GM12892 (cell line): ENCODE measurements at places on chromosomes 3 and 15.

GRCh38 chr3:5194801-5195509, 7.4 kb downstream of the EDEM1 start:
- no peak for DNase-seq

DNA sequence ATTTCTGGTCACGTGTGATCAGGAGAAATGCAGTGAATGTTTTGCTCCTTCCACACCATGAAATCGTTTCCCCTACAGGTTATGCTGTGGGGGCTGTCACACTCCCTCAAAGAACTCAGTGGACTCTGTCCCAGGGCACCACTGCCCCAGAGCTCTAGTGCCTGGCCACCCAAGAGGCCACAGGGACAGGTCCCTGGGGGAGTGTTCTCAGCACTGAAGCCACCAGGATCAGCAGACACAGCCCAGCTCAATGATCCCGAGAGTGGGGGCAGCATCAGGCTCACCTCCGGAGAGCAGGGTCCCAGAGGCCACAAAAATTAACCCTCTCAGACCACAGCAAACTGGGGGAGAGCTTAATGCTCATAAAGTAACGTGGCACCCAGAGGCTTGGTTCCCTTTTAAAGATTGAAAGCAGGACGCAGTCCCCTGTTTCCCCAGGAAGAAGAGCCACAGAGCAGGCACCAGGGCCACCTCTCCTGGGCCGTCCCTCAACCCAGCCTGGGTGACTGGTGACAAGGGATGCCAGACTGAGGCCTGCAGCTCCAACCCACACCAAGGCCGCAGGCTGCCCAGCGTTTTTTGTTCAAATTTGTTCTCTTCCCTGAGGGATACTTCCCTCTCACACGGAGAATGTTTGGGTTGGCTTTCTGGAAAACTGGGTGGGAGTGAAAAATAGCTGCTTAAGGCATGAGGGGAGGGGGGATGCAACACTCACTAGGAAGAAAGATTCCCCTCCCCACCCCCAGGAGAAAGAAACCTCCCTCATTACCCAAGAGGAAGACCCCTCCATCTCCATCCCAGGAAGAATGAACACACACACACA, 123.3 kb upstream of the IGF1R start:
- no peak for DNase-seq

DNA sequence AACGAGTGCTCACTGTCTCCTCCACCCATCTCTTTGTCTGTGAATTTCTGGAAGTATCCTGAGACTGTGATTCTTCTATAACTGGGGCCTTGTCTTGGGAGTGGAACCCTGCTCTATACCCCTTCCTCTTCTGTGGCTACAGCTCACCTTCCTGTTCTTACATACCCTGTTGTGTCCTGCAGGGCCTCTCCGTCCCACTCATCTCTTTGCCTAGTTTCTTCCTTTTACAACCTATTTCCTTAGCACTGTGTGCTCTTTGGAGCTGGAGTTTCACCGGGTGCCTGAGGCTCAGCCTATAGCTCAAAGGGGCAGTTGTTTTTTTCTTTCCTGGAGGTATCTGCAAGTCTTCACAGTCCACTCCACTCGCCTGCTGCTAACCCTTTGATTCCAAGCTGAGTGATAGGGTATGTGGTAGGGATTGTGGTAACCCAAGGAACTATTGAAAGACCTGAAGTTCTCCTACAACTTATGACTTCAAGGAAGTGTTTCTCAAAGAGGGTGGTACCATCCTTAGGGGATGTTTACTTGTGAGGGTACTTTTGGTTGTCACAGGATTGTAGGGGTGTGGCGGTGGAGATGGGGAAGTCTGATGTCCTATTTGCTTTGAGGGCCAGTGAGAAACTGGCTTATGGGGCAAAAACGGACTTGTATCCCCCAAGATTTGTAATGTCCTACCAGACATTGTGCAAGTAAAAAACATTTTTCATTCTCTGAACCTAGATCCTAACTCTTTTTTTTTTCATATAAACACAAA, 66.6 kb upstream of the ARL8B start:
- no peak for DNase-seq

DNA sequence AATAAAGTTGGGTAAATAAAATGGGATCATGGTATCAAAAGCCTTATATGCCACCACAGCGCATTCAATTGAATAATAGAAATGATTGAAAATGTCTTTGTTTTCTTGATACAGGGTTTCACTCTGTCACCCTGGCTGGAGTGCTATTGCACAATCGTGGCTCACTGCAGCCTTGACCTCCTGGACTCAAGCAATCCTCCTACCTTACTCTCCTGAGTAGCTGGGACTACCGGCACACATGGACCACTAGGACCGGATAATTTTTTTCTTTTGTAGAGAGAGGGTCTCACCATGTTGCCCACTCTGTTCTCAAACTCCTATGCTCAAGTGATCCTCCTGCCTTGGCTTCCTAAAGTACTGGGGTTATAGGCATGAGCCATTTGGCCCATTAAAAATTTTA, 33.8 kb upstream of the BBX start:
- DNase-seq, result no peak

DNA sequence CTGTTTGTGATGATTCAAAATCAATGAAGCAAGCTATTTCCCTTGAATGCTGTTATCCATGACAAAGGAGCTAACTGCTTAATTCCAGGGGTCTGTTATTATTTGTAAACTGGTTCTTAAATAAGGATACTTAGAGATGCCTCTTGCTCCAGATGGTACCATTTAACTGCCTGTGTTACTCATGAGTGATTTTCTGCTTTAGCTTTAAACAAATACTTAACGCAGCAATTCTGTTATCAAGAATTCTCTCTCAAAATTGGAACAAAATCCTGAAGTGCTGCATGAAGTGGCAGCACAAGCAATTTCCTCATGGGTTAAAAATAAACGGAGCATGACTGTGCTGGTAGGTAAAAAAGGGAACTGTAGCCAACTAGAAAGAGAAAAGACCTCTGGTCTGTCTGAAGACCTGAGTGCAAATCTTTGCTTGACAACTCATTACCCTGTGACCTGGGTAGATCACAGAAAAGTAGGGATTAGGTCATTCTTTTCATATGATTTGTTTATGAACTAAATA, 62.5 kb upstream of the GBE1 start:
- no peak for DNase-seq

- DNase-seq, result peak; percentile 25
Measured at GRCh38 chr3:197224034-197224444, 74.4 kb downstream of the DLG1 start.

DNA sequence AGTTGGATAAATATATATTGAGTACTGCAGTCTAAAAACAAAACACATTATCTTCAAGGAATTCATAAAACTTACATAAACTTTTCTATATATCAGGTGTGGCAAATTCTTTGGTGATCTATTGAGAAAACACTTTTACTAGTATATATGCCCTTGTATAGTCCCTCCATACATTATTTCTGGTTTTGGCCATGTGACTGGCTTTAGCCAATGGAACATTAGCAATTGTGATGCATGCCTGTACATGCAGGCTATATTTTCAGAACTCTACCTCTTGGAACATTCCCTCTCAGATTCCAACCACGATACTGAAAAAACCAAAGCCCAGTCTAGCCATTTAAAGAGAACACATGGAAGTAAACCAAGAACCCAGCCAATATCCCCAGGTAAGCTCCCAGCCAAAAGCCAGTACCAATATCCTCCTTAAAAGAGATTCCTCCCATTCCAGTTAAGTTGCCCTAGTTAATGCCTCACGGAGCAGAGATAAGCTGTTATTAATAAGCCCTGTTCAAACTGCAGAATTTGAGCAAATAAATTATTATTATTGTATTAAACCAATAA, 152.8 kb downstream of the NEK10 start:
- DNase-seq, result no peak

- DNase-seq, result no peak
Measured at GRCh38 chr3:184260724-184261269, 556 bp downstream of the CAMK2N2 start.

DNA sequence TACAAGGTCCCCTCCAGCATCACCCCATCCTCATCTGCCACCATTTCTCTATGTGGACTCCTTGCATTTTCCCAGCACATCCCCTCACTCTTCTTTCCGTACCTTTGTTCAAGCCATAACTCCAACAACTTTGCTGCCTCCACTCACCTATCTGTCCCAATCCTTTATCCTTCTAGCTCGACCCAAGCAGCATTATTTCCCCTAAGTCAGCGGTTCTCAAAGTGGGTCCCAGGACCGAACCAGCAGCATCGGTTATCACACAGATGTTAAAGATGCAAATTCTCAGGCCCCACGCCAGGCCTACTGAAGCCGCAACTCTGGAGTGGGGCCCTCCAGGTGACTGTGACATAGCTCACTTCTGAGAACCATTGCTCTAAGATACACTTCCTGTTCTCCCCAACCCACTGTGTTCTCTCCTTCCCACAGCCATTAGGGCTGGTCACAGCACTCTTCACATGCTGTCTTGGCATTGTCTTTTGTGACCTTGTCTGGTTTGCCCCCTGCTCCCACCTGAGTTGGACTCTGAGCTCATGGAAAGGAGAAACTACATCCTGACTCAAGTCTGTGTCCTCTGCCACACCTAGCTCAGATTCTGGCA, 56.2 kb downstream of the AAGAB start:
- DNase-seq, result no peak

GRCh38 chr3:73018790-73019441, 22.3 kb downstream of the PPP4R2 start:
- no peak for DNase-seq

DNA sequence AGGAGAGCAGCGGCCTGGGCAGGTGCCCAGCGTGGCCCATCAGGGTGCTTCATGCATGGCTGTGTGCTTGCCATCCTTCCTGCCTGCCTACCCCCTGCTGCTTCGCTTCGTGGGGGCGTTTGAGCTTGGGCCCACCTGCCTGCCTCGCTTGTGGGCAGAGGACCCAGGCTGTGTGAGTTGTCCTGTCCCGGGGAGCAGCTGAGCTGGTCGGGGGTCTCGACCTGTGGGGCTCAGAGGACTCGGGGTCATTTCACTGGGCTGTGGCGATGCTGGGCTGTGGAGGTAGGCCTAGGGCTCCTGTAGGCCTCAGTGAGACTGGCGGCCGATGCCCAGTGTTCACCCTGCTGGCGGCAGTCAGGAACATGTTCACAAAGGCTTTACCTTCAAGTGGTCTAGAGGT, 12.1 kb upstream of the STAB1 start:
- DNase-seq, result no peak

DNA sequence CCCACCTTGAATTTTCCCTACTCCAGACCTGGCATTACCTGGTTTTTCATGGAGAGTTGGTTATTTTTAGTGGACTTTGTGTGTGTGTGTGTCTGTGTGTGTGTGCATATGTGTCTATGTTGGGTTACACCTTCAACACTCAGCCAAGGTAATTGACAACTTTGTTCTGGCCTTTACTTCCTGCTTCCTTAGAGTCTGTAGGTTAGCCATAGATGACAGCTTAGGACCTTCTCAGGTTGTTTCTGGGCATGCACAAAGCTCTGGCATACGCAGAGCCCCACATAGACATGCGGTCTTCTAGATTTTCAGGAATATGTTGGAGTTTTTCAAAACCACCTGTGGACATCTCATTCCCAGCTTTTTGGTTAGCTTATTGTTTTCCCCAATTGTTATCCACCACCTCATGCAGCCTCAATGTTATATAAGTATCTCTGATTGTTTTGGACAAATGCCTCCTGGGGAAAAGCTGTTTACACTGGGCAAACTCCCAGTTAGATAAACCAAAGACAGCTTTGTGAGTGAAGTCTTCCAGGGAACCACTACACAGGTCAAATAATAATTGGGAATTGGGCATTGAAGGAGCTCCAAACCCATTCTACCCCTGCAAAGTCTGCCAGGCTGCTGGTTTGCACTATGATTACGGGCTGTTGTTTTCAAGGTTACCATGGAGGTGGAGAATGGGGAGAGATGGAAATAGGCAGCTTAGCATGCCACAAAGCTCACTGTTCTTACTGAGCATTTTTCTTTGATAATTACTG, 201.2 kb downstream of the ADAMTSL3 start:
- no peak for DNase-seq

DNA sequence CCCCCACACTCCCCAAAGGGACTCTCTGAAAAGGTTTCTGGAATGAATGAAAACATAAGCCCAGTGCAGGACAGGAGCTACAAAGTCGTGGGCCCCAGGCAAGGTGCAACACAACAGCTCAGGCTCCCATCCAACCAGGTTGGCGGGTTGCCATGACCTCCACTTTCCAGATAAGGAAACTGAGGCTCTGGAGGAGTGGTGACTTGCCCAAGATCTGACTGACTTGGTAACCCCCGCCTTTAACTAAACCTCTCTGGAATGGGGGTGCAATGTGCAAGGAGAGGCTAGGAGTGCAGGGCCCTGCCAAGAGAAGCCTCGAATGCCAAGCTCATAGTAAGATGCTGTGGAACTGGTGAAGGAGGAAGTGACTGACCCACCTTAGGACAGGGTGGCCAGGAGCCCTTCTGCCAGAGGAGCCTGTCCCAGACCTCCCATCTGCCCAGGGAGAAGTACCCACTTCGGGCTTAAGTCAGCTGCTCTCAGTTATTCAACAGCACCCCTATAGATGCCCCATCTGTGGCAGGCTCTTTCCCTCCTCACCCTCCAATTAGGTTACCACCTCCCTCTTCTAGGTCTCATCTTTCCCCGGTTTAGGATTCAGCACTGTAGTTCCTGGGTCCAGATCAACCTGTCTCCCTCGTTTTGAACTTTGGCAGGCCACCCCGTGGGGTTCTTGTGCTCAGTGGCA, 553 bp upstream of the TNNC1 start:
- DNase-seq, result no peak

GRCh38 chr3:170644711-170645110, 58.8 kb upstream of the SLC7A14 start:
- DNase-seq, result no peak

GRCh38 chr3:42762046-42762724, 10.9 kb downstream of the CCDC13 start:
- no peak for DNase-seq

- DNase-seq, result no peak
Measured at GRCh38 chr3:176005564-176005963, 1146.4 kb downstream of the NAALADL2 start.

DNA sequence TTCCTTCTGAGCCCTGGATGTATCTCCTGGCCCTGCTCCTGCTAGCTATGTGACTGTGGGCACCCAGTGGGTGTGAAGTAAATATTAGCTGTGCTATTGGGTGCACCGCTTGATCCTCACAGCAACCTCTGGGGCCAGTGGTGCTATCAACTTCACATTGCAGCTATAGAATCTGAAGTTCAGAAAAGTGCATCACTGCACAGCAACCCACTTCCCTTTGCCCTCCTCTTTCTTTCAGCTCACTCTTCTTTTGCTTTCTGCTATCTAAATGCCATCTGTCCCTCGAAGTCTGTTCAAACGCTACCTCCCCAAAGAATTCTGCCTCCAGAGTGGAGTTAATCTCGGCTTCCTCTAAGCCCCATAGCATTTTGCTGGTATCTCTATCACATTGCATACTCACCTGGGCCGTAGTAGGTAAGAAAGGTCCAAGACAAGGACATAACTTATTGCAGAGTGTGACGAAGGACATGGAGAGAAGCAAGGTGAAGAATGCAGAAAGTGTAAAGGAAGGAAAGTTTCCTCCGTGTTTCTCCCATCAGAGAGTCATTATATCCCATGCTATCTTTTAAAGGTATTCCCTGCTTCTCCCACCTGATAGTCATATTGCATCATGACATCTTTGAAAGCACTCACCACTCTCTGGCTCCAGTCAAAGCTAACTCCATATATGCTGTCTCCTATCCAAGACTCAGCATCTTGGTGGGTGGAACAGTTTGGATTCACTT, 57.1 kb upstream of the BCL6 start:
- no peak for DNase-seq

GRCh38 chr3:80771085-80771484, 990.4 kb downstream of the GBE1 start:
- no peak for DNase-seq

GRCh38 chr15:66254089-66254950, 770 bp upstream of the MEGF11 start:
- no peak for DNase-seq

GRCh38 chr3:11140030-11140712, 14.1 kb upstream of the HRH1 start:
- no peak for DNase-seq

GRCh38 chr3:43413676-43414368, 127.5 kb downstream of the SNRK start:
- no peak for DNase-seq
